ENCODE measurements at places on chromosomes 3 and 15. TPM values are rescaled to one million over a fixed set of nuclear protein-coding genes. Genes with fewer than 3 reads are reported as not detected.

- DNase-seq: no peak
These were observed 379.4 kb upstream of the CFAP20DC start for GRCh38 chr3:59429198-59429597.

Gene B3GNT5
- 2.1 TPM for total RNA-seq

DNA sequence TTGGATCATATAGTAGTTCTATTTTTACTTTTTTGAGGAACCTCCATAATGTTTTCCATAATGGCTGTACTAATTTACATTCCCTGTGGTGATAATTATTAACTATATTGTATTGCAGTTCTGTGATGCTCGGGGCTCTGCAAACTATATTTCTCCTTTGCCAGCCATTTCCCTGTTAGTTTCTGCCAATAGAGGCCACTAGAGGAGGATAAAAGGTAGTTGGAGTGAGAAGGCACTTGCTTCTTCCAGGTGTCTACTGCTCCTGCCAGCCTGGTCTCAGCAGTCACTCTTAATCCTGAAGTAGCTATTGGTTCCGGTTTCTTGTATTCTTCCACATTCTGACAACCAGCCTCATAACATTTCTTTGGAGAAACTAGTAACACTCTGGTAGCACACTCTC lies 233.9 kb upstream of the GBE1 start:
- no peak for DNase-seq

Gene CHRNA7
- total RNA-seq: 0.23 TPM

DNA sequence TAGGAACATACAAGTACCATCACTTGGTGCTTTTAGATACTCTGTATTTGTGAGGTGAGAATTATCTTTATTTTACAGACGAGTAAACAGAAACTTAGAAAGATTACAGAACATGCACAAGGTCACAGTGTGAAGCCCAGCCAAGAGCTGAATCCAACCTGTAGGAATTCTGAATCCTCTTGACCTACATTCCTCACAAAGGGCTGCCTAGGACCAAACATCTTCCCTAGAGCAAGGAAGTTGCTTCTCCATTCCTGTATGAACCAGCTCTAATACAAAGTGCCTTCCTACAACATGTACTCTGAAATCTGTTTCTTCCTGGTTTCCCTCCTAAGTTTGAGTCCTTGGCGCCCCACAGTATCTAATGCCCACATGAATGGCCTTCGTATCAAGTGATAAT lies 2.9 kb downstream of the HDGFL3 start:
- no peak for DNase-seq

- DNase-seq: peak; percentile 33
These were observed 34.7 kb upstream of the NDUFB4 start for GRCh38 chr3:120561251-120562045.

DNA sequence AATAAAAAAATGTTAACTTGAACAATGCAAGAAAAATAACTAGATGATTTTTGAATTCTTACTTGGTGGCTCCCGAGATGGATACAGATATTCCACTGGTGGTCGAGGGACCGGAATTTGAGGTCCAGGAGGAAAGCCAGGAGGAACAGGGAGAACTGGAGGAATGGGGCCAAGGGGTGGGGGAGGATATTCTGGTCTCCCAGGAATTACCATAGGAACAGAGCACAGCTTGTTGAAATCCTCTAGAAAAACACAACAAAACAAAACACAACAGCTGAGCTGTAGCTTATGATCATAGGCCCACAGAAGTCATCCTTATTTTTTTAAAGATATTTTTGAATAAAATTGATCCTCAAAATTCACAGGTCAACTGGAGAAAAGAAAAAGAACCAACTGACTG lies 129.4 kb downstream of the FBN1 start:
- DNase-seq: no peak

DNA sequence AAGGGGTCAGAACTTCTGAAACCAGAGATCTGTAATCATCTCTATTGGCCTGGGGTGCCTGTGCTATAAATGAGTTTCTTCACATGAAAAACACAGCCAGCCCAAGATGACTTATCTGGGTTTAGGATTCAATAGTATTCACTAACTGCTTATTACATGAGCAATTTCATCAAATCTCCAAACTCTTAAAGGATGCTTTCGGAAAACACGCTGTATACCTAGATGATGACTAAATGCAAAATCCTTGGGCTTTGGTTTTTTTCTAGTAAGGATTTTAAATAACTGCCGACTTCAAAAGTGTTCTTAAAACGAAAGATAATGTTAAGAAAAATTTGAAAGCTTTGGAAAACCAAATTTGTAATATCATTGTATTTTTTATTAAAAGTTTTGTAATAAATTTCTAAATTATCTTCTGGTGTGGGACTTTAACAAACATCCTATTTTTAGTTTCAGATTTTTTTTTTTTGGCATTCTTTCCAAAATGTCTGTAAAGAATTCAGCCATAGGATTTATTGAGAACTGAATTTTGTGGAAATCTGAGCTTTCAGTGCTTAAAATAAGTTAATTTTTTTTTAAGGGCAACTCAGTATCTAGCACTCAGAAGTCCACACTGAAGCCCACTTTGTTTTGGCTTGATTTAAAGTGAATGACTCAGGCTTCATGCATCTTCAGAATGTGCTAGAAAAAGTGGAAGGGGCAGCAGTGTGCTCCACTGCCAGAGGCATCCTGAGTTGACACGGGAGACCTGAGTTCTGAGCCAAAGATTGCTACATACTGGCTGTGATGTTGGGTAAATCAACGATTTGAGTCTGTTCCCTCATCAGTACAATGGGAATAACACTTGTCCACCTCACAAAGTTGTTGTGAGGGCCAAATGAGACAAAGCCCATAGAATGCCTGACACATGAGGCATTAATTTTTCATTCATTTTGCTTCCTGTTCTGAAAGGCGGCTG lies 18.7 kb downstream of the TMEM43 start:
- DNase-seq: no peak

- DNase-seq: no peak
These were observed 8.0 kb downstream of the FBLN2 start for GRCh38 chr3:13556917-13557316.

DNA sequence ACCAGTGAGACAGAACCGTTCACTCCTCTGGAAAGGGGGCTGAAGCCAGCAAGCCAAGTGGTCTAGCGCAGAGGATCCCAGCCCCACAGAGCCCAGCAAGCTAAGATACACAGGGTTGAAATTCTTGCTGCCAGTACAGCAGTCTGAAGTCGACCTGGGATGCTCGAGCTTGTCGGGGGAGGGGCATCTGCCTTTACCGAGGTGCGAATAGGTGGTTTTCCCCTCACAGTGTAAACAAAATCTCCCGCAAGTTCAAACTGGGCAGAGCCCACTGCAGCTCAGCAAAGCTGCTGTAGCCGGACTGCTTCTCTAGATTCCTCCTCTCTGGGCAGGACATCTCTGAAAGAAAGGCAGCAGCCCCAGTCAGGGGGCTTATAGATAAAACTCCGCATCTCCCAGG lies 11.4 kb downstream of the CEP97 start:
- DNase-seq: no peak

Gene ZNF80
- total RNA-seq: 0.97 TPM

Gene NR2E3
- total RNA-seq: not detected

Gene EPM2AIP1
- total RNA-seq: 31.8 TPM

DNA sequence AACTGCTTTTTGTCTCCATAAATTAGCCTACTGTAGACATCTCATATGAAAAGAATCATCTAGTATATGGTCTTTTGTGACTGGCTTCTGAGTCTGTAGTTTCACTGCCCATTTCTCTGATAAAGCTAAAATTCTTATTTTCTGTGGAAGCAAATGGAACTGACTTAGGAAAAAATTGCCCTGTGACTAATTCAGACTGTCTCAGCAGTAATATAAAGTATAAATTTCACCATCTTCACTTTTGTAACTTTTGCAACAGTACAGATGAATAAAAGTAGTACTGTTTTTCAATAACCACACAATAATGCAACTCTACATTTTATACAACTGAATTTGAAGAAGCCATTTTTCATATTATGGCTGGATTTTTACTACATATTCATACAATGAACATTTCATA lies 104.1 kb downstream of the TBC1D5 start:
- no peak for DNase-seq

GRCh38 chr3:9686050-9686550 lies 17.5 kb upstream of the CPNE9 start:
- no peak for DNase-seq

DNA sequence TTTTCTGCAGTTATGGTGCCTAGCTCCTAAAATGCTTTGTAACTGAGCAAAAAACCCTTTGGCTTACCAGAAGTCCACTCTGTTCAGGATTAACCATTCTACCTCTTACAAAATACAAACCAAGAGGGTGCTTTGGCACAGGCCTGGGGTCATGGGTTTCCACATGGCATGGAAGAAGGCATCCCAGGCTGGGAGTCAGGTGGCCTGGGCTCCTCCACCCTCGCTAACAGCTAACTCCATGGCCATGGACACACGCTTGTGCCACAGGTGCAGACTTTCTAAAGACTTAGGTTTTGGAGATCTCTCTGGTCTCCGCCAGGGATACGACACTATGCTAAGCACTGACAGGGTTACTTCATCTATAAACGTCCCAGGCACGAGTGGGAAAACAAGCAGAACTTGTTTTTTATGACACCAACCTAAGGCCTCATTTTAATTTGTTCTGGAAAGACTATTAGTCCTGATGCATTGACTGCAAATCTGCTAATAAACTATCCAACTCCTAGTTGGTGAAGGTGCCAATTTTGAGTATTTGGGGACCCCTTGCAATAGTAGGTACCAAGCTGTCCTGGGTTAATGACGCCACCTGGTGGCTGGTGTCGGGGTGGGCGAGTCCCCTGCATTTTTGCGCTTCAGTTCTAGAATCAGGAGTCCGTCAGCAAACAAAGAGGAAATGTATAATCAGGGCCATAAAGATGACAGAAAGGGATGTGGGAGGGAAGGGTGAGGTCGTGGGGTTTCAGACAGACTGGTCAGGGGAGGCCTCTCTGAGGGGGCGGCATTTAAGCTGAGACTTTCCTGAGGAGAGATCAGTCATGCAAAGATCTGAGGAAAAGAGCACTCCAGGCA lies 10.3 kb upstream of the ALDH1A3 start:
- no peak for DNase-seq

DNA sequence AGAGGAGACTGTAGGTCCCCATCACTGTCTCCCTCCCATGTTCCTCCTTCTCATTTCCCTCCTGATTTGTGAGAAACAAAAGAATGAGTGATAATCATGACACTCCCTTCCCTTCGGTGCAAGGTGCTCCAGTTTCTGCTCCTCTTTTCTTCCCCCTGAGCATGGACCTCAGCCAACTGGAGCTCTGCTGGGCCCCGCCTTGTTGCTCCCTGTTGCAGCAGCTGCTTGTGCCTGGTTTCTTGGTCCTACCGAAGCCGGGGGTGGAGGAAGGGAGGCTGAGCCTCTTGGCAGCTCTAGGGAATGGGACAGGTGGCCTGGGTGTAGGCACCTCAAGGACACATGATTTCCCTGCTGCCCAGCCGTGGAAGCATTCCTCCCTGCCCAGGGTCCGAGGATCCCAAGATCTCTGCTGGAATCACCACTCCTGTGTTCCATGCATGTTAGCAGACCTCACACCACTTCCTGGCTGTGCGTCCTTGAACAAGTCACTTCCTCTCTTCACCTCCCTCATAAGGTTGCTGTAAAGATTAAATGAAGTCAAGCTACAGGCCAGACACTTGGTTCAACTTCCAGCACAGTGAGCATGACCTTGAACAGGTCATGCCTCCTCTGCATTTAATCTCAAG lies 131.6 kb upstream of the ABHD17C start:
- DNase-seq: no peak

Gene ATP10A
- total RNA-seq: 36.8 TPM

DNA sequence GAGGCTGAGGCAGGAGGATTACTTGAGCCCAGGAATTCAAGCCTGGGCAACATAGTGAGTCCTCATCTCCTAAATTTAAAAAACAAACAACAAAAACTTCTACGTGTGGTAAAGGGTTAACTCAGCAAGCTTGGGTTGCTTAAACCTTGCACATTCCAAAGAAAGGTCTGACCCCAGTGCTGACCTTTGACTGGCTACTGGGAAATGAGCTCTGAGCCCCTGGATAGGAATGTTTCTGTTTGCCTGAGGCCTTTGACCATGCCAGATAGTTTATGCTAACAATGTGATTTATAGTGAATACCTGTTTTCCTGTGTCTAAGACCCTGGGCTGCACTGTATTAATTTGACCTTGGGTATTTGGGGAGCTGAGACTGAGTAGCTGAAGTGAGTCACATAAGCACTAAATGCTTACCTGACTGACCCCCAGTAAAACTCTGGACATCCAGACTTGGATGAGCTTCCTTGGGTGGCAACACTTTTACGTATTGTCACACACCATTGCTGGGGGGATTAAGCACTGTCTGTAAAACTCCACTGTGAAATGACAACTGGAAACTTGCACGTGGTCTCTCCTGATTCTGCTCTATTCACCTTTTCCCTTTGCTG lies 20.7 kb downstream of the TCAIM start:
- no peak for DNase-seq

DNA sequence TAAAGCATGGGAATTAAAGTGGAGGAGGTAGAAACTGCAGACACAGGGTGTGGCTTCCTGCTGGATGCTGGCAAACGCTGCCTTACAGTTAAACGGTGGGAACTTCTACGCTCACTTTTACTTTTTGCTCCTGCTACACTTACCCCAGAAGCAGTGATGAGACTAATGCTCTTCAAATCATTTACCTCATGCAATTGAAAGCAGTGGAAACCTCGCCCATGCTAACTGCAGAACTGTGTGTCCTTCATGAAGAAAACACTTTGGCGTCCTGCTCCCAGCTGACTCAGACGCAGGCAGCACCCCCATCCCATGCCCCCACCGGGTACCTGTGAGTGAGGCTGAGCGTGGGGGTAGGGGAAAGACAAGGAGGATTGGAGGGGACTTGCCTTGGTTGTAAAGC lies 31.8 kb downstream of the UPK1B start:
- DNase-seq: no peak

Gene ANKUB1
- not detected for total RNA-seq

DNA sequence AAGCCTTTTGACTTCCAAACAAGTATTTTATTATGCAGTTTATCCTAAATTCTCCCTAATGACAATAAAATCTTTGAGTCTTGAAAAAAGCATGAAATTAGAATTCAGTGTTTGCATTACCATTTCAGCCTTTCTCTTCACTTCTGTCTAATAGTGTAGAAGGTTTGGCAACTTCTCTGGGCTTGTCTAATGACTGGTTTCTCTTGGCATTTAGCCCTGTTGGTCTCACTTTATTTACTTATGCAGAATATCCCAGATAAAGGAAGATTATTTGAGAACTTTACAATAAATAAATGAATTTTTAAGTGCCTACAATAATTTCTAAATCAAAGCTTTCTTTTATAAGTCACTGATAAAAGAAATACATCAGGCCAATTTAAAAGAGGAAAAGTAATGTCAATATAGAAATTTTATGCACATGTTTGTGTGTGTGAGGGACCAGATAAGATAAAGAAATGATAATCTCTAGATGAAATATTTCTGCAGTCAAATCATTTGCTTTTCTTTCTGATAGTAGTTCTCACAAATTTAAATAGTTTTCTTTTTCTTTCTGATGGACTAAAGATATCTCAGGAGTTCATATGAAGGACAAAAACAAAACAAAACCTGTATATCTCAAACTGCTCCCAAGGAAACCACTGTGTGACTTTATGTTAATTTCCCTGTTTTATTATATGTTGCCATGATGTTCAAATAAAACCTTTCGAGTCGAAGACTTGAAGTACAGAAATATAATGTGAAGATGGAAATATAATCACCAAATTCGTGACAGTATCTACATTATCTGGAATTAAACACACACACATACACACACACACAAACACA lies 533.1 kb upstream of the CBLB start:
- DNase-seq: no peak

Gene TEX55
- not detected for total RNA-seq

GRCh38 chr3:150333477-150333876 lies 74.6 kb upstream of the TSC22D2 start:
- DNase-seq: no peak

Gene ACKR4
- total RNA-seq: not detected

- no peak for DNase-seq
These were observed 39.3 kb downstream of the GLB1 start for GRCh38 chr3:33057320-33058298.

- no peak for DNase-seq
These were observed 177.0 kb downstream of the PDCD6IP start for GRCh38 chr3:33975463-33975862.

All from T-helper 17 cell (primary cell).